ENCODE measurements at places on chromosomes 13 and 19. TPM values are rescaled to one million over a fixed set of nuclear protein-coding genes. Genes with fewer than 3 reads are reported as not detected.

The CLDND2 gene
- 0.64 TPM for total RNA-seq

The ZNF787 gene
- total RNA-seq: 64.4 TPM

The PPP1R15A gene
- total RNA-seq: 188 TPM

The FBXO27 gene
- 21.4 TPM for total RNA-seq

The CSNK1G2 gene
- 62.6 TPM for total RNA-seq

The RNF17 gene
- total RNA-seq: 0.37 TPM

The ZNF296 gene
- 0.82 TPM for total RNA-seq

The BCL3 gene
- 8.3 TPM for total RNA-seq

The ZIC2 gene
- total RNA-seq: 4.5 TPM

The LYPD4 gene
- total RNA-seq: not detected

The ZNF524 gene
- total RNA-seq: 12.3 TPM

The CFAP97D2 gene
- not detected for total RNA-seq

The CEACAM21 gene
- not detected for total RNA-seq

The LSM7 gene
- total RNA-seq: 142 TPM

The CGB2 gene
- not detected for total RNA-seq

The ITGBL1 gene
- total RNA-seq: not detected

The ZNF235 gene
- total RNA-seq: 3.2 TPM

The CD79A gene
- not detected for total RNA-seq

Measured in A375 (cell line).